ENCODE measurements at places on chromosomes 1 and 21.

- no peak for DNase-seq
Observed at GRCh38 chr1:191912517-191912916, 245.7 kb upstream of the RGS18 start.

- DNase-seq = no peak
Observed at GRCh38 chr1:226360106-226360746, 47.7 kb downstream of the PARP1 start.

GRCh38 chr1:217535601-217536377, 95.1 kb downstream of the GPATCH2 start:
- no peak for DNase-seq

DNA sequence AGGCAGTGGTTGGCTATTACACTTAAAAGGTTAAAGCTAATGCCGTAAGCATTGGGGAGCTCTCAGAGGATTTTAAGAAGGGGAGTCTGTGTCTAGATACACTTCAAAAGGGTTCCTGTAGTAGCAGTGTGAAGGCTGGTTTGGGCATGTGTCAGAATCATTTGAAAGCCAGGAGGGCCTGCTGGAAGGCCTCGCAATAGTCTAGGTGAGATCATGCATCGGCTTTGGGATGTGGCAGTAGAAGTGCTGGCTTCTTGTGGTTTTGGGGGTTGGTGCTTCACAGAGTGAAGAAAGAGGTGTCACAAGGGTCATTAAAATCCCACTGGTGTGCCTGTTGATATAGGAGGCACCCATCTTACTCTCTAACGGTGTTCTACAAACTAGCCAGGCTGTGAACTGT, 85.7 kb downstream of the ST6GALNAC3 start:
- no peak for DNase-seq

GRCh38 chr1:175520186-175520585, 223.2 kb downstream of the TNR start:
- peak; percentile 39 for DNase-seq

GRCh38 chr1:47513393-47513792, 75.5 kb downstream of the FOXD2 start:
- no peak for DNase-seq

DNA sequence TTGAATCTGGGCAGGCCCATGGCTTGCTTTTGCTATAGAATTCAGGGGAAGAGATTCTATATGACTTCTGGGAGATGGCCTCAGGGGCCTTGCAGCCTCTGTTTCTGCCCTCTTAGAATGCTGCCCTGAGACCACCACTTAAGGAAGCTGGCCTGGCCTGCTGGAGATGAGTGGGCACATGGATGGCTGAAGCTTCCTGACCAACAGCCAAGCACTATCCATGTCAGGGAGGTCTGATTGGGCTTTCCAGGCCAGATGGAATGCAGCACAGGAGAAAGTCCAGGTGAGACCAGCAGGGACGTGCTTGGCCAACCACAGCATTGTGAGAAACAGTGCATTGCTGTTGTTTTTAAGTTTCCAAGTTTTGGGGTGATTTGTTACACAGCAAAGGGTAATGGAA, 308.1 kb downstream of the PTPRU start:
- DNase-seq = no peak

- no peak for DNase-seq
Observed at GRCh38 chr1:97898948-97899347, 21.9 kb downstream of the DPYD start.

DNA sequence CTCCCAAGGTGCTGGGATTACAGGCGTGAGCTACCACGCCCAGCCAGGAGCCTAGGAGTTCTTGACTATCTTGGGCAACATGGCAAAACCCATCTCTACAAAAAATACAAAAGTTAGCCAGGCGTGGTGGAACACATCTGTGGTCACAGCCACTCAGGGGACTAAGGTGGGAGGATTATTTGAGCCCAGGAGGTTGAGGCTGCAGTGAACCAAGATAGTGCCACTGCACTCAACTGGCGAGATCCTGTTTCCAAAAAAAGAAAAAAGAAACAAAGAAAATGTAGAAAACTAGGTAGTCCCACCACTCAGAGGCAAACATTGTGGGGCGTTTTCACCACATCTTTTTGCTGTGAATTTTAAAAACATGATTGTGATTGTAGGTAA, 141.3 kb downstream of the ZZZ3 start:
- no peak for DNase-seq

- DNase-seq = no peak
Observed at GRCh38 chr1:164755690-164756089, 196.7 kb downstream of the PBX1 start.

- no peak for DNase-seq
Observed at GRCh38 chr21:39189857-39190604, 6.8 kb upstream of the PSMG1 start.

DNA sequence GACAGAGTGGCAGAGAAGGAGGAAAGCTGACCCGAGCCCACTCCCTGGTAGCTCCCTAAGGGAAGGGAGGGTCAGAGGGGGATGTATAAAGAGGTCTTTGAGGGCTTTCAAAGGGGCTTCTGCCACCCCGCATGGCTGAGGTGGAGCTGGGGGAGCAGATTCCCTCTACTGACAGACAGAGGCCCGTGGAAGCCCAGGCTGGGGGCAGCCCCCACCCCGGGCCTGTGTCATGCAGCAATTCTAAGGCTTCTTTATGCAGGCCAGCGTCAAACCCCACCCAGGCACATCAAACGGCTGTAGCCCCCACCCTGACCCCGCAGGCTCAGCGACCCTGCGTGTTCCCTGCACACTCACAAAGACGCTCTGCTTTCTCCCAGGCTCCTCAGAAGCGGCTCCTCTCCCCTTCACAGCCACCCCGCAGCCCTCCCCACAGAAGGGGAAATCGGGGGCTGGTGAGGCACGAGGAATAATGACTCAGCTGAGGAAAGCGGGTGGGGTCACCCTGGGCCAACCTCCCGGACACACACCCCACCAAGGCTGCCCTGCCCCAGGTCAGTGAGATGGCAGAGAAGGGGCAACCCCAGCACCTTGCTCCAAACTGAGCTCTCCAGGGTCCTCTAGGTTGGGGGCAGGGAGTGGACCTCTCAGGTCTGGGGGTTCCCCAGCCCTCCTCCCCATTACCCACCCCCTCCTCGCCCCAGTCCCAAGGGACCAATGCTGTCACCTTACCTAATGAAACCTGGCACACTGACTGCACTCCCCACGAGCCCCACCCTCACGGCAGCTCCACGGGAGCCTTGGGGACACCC, 10.8 kb downstream of the SLC45A3 start:
- DNase-seq = no peak

DNA sequence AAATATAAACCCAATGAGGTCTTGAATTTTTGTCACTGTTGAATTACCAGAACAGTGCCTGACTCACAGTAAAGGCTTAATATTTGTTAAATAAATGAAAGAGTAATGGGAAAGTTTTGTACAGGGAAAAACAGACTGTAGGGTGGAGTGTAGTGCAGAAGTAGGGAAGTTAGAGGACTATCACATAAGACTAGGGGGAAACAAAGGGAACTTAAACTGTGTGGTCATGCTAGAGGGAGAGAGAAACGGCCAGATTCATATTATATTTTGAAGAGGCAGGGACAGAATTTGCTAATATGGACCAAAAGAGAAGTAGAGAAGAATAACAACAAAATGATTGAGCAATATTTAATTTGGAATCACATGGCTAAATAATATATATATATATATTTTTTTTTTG, 14.8 kb downstream of the CTSK start:
- DNase-seq = no peak

DNA sequence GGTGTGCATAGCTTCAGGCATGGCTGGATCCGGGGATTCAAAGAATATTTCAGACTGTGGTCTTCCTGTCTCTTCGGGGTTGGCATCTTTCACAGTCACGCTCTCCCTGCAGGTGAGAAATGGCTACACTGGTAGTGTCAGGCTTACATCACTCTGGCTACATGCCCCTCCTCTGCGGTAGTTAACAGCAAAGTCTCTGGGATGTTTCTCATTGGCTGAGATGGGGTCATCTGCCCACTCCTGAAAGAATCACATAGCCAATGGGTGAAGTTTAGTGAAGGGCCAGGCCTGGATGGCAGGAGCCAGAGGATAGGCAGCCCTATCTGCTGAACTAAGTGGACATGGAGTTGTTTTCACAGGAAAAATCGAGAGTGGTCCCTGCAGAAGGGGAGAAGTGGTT, 356.5 kb downstream of the MATN1 start:
- no peak for DNase-seq

GRCh38 chr1:106831511-106831910, 225.0 kb upstream of the PRMT6 start:
- DNase-seq = no peak

DNA sequence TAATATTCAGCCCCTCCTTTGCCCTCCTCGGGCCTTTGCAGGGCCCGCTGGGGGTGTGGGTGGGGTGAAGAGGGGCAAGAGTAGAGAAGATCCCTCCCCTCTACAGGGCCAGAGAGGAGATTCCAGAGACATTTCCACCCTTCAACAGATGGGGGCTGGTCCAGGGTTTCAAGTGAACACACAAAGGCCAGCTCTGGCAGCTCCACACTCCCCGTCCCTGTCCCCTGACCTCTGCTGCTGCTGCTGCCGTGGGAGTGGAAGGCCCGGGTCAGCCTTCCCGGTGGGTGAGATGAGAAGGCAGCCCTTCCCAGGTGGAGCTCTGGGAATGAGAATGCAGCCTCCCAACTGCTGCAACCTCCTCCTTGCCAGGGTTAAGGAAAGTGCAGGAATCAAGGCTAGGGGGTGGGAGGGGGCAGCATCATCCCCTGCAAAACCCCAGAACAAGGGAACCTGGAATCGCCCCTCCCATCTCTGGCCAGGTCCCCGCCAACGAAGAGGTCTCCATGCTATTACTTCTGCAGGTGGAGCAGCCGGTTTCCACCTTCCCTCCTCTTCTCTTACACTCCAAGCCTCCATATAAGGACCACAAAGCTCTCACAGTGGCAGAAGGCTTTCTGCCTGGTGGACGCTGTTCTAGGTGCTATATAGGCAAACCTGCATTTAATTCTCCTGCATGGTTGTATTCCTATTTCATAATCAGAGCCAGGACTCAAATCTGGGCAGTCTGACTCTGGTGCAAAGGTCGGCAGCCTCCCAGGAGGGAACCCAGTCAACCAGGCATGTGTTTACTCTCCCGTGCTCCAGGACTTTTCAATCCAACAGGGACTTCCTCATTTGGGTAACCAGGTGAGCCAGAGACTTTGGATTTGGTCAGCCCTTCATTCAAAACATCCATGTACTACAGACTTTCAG, 22.9 kb upstream of the ARHGEF10L start:
- DNase-seq = no peak

- no peak for DNase-seq
Observed at GRCh38 chr1:45892068-45892785, 88.8 kb downstream of the MAST2 start.

GRCh38 chr1:89273324-89273778, 691 bp upstream of the GBP5 start:
- DNase-seq = no peak

GRCh38 chr1:152886085-152886484, 8.0 kb downstream of the SMCP start:
- DNase-seq = no peak

DNA sequence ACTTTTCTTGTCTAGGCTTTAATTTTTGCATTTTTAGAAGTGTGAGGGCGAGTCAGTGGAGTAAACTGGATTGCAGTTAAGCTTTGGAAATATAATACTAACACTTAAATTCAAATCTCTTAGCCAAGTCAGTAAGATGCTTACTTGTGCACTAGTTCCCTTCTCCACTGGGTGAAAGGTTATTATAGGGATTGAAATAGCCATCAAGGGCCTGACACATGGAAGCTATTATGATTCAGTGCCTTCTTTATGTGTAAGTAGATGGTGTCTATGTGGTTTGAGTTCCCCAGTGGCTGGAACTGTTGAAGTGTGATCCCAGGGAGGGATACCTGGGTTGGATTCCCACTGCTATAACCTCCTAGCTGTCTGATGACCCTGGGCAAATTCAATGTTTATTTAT, 24.7 kb upstream of the DMRTA2 start:
- DNase-seq = no peak

- peak; percentile 40 for DNase-seq
Observed at GRCh38 chr1:58047265-58047858, 499.2 kb downstream of the OMA1 start.

- DNase-seq = no peak
Observed at GRCh38 chr1:112507921-112508277, 866 bp upstream of the WNT2B start.

GRCh38 chr1:232556351-232556750, 73.6 kb downstream of the SIPA1L2 start:
- DNase-seq = no peak

GRCh38 chr1:24058671-24059455, 53.1 kb downstream of the MYOM3 start:
- no peak for DNase-seq

DNA sequence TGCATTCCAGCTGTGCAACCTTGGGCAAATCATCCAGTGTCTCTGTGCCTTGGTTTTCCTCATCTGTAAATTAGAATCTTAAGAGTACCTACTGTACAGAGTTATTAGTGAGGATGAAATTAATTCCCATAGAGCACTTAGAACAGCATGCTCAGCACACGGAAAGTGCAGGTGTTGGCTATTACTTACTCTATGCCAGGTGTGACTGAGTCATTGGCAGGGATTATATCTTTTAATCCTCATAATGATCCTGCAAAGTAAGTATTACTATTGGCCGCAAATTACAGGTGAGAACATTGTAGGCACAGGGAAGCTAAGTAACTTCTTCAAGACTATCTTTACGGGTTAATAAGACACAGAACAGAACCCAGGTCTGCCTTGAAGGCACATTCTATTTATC, 6.3 kb upstream of the UBE2U start:
- peak; percentile 57 for DNase-seq

GRCh38 chr1:170415710-170416372, 116.1 kb upstream of the GORAB start:
- DNase-seq = no peak

- DNase-seq = peak; percentile 87
Observed at GRCh38 chr1:159889821-159890252, 10.1 kb downstream of the CFAP45 start.

DNA sequence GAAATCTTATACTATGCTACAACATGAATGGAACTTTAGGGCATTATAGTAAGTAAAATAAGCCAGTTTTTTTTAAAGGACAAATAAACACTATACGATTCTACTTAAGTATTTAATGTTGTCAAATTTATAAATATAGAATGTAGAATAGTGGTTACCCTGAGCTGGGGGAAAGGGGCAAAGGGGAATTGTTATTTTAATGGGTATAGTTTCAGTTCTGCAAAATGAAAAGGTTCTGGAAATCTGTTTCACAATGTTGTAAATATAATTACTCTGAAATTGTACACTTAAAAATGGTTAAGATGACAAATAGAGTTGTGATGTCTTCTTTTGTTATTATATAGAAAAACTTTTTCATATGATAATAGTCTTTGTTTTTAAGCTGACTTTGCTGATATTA, 366.3 kb downstream of the MRPL39 start:
- DNase-seq = no peak

GRCh38 chr1:198749279-198749678, 110.4 kb downstream of the PTPRC start:
- no peak for DNase-seq

GRCh38 chr1:52238887-52239707, 97.2 kb downstream of the ZFYVE9 start:
- no peak for DNase-seq

GRCh38 chr1:147641695-147642592, 28.4 kb downstream of the ACP6 start:
- peak; percentile 73 for DNase-seq
